ENCODE measurements at places on chromosomes 12 and 14.

GRCh38 chr12:12975322-12976077 is 23.5 kb upstream of the GPRC5D start:
- DNase-seq, result peak; percentile 81

GRCh38 chr12:84862186-84862585 is 50.4 kb downstream of the SLC6A15 start:
- DNase-seq, result no peak

GRCh38 chr12:29398495-29398894 is 17.5 kb upstream of the ERGIC2 start:
- DNase-seq, result no peak

DNA sequence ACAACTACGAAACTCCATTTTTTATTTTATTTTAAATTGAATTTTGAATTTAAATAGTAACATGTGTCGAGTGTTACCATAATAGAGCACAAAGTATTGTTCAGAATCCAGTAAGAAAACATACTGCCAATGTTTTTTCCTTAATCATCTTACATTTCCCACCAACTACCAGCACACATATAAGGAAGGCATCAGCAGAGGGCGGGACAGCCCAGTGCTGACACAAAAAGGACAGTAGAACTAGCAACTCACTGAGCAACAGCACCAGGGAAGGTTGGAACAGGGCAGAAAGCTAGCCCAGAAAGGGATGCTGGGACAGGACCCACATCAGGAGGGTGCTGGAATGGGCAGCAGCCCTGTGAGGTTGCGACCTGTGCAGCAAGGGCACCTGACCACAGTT is 43.9 kb downstream of the DICER1 start:
- no peak for DNase-seq

- DNase-seq, result no peak
Observed at GRCh38 chr14:36580856-36581831, 1.3 kb downstream of the NKX2-8 start.

GRCh38 chr14:37232907-37233481 is 35.3 kb downstream of the MIPOL1 start:
- no peak for DNase-seq

DNA sequence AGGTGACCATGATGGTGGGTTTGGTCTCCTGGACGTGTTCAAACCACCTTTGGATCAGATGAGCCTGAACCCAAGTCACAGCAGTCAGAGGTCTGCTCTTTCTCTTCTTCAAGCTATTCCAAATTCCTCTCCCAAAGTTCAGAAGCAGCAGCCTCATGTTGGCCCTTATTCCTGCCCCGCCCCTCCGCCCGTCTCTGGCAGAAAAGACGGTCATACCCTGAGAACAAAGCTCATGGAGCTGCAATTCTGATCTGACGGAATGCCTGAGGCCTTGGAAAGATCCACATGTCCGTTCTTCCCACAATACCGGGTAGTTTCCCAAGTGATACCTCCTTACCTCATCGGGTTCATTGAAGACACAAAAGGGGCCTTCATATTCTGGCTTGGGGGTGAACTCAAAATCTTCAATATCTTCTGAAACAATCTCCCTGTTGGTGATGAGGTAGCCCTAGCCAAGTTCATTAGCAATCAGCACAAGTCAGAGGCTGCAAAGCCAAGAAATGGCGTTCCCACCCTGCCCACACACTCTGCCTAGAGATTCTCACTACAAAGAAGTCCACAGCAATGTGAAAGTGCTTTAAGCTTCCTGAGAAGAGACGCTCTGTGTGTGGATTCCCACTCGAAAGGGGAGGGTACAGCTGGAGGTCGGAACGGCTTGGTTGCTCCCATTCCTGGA is 11.2 kb downstream of the POLE start:
- DNase-seq, result no peak

DNA sequence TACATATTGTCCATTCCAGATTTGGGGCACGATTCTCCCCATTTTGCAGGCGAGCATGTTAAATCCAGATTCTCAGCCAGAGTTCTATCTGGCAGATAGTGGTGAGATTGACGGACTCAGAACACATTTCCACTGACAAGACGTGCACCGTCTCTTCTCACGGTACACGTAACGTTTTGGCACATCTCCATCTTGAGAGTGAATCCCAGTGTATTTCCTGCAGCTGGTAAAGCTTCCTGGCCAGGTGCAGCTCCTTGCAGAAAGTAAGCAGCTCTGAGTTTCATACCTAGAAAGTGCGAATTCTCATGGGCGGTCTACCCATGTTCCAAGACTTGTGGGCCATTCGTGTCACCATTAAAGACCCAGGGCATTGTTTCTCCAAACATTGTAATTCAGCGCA is 102.6 kb downstream of the TSPAN9 start:
- DNase-seq, result no peak

DNA sequence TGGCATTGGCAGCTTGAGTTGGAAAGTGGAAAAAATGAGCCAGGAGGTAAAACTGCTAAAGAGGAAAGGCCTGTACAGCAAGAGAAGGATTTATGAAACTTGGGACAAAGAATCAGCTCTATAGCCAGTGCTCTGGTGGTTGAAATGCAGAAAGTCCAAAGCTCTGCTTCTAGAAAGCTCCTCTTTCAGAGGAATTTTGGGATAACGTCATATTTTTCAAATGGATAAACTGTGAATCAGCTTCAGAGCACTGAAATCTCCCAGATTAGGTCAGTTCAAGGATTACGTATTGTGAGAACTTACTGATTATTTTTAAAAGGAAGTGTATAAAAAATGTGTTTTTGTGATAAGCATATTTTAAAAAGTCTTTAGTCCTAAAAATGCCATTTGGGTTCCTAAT is 203.1 kb upstream of the CNOT2 start:
- no peak for DNase-seq

DNA sequence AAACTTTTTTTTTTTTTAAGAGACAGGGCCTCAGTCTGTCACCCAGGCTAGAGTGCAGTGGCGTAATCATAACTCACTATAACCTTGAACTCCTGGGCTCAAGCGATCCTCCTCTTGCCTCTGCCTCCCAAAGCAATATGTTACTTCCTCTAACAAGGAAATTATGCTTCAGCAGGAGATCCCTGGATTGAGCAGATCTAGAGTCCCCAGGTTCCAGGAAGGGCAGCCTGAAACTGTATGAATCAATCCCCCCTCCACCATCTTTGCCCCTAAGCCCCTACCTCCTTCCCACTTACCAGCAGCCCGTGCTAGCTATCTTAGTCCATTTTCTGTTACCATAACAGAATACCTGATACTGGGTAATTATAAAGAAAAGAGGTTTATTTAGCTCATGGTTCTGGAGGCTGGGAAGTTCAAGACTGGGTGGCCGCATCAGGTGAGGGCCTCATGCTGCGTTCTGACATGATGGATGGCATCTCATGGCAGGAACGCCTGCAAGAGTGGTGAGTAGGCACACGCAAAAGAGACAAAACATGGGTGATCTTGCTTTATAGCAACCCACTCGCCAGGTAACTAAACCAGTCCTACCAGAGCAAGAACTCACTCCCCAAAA is 5.0 kb downstream of the TAMALIN start:
- no peak for DNase-seq

GRCh38 chr12:73452672-73453469 is 1084.8 kb upstream of the ATXN7L3B start:
- no peak for DNase-seq

DNA sequence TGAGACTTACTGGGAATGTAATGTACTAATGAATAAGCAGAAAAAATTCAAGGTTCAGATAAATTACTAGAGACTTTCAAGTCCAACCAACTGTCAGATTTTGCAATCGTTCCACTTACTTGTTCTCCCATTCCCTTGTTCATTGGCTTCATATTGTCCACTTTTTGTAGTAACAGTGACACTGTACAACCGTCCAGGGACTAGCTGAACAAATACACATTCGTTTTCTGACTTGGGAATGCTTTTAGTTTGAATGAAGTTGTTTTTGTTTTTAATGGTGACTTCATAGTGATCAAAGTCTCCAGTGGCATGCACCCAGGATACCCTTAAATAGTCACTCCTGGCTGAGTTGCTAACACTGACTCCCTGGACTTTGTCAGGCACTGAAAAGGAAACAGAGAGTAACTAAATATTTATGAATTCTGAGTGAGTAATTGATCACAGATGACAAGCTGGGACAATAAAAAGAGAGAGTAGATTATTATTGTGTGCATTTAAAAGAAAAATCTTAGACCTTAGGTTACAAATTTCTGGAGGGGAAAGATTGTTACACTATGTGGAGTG is 65.4 kb downstream of the PTPRB start:
- DNase-seq, result no peak

DNA sequence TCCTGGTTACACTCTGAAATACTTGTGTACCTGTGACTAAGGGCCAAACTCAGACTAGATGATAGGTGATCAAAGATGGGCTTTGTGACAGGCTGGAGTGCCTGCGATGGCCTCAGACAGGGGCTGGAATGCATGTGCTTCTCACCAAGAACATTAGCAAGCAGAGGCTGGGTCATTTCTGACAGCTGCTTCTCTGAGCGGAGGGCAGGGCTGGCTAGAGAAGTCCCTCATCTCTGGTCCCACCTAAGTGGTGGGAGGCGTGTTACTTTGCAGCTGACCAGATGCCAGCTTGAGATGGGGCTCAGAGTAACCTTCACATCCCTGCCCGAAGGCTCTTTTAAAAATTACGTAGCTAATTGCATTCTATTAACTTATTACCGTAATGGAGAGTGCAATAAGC is 106.8 kb upstream of the RTL1 start:
- DNase-seq, result peak; percentile 15

DNA sequence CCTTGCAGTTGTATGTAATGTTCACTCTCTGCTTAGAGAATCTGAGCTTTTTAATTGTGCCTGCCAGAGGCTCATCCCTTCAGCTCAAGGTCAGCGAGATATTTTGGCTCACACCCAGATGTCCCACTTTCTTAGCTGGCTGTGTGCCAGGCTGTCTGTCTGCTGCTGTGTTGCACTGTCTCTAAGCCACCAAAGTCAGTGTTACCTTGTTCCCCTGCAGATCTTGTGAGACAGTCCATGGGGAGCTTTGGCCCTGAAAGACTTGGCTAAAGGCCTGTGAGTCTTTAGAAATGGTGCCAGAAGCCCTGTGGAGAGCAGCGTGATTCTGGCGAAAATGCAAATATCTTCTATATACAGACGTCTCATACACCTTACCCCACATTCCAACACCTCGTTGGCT is 293.7 kb downstream of the TTC6 start:
- no peak for DNase-seq

GRCh38 chr14:35161231-35161630 is 38.9 kb downstream of the PRORP start:
- DNase-seq, result no peak

- no peak for DNase-seq
Observed at GRCh38 chr12:43824207-43824775, 11.6 kb upstream of the TMEM117 start.

- DNase-seq, result no peak
Observed at GRCh38 chr12:52171950-52172512, 19.8 kb downstream of the KRT80 start.

DNA sequence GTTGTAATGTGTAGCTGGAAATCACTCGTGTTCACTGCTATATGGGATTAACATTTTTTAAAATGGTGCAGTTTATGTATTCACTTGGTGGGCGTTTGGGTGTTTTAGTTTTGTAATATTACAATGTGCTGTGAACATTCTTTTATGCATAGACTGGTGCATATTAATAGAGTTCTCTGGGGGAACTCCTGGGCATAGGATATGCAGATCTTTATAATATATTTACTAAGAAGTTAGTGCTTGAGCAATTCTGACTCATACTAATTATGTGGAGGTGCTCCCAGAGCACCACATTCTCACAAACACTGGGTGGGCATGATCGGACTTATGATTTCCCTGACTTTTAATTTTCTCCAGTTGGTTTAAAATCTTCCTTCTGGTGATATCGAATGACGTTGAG is 342.3 kb downstream of the PDZRN4 start:
- DNase-seq, result no peak

GRCh38 chr12:49288412-49288853 is 6.5 kb upstream of the PRPH start:
- peak; percentile 74 for DNase-seq

GRCh38 chr12:124539084-124540041 is 28.0 kb downstream of the NCOR2 start:
- DNase-seq, result no peak

- DNase-seq, result no peak
Observed at GRCh38 chr14:68278576-68279436, 459.2 kb downstream of the RAD51B start.

- no peak for DNase-seq
Observed at GRCh38 chr12:113366827-113367226, 8.4 kb downstream of the PLBD2 start.

- DNase-seq, result peak; percentile 44
Observed at GRCh38 chr12:29148596-29148910, 525 bp upstream of the FAR2 start.

DNA sequence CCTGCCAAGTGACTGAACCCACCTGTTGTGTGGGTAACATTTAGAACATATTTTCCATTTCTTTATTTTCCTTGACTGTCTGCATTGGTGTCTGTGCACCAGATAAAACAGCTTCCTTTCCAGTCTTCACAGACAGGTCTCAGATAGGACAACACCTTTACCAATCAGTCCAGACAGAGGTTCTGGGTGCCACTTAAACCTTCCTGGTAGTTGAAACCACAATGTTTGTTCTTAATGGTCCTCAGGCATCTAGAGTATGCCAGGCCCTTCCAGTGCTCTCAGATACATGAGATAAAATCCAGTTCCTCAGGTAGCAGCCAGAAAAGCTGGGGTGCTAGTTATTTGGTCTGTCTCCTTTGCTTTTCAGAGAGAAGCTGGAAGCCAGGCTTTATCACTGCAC is 7.0 kb upstream of the CLEC2D start:
- no peak for DNase-seq

- no peak for DNase-seq
Observed at GRCh38 chr14:93024493-93024892, 91.2 kb downstream of the ITPK1 start.

GRCh38 chr12:111443586-111443985 is 37.9 kb downstream of the SH2B3 start:
- no peak for DNase-seq

- DNase-seq, result no peak
Observed at GRCh38 chr12:81718616-81719015, 40.5 kb downstream of the PPFIA2 start.

DNA sequence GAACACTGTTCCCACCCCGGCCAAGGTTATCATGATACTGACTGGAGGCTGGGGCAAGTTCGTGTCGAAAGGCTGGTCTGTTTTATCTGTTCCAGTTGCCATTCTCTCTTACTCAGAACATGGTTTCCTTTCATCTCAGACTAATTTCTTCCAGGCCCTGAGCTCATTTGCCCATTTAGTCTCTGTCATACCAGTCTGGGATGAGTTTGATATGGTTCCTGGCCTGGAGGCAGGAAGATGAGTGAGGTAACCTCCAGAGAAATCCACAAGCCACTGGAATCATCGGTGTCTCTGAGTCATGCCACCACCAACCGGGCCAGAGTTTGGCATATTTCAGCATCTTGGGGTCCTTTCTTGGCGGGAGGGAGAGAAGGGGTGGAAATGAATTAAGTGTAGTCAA is 114.7 kb downstream of the NTF3 start:
- no peak for DNase-seq

DNA sequence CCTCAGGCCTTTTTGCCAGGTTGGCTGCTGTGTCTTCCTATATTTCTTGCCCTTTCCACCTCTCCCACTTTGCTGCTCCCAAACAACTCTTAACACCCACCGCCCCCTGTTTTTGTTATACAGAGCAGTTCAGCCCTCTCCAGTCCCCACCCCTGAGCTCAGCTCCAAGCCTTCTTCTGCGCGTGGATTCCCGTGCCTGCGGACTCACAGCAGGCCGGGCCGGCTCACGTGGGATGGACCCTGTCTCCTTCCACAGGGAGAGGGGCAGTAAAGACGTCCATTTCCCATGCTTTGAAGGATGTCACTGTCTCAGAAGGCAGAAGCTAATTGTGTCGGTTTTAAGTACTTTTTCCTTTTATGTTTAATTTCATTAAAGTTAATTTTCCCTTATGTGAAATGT is 139.4 kb downstream of the CACNA1C start:
- DNase-seq, result no peak

Measured in head of caudate nucleus (tissue), 42 donors.